ENCODE measurements at places on chromosomes 1 and 21.
A peak's percentile ranks its signal among the peaks of the same experiment; 100 is the strongest.

DNA sequence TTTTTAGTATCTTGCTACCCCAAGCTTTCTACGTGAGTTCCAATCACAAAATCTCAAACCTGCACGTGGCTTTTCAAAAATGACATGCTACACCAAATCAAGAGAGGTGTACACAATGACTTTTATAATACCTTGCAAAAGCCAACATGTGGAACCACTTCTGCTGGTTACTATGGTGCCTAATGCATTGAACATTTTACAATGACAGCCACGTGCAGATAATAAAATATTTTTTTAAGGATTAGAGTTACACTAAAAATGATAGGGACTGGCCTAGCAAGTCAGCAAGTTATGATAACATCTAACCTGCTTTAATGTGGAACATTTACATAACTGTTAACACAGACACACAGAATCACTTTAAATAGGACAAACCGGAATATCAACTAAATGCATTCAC is 30.2 kb downstream of the EYA3 start:
- ATAC-seq = no peak

DNA sequence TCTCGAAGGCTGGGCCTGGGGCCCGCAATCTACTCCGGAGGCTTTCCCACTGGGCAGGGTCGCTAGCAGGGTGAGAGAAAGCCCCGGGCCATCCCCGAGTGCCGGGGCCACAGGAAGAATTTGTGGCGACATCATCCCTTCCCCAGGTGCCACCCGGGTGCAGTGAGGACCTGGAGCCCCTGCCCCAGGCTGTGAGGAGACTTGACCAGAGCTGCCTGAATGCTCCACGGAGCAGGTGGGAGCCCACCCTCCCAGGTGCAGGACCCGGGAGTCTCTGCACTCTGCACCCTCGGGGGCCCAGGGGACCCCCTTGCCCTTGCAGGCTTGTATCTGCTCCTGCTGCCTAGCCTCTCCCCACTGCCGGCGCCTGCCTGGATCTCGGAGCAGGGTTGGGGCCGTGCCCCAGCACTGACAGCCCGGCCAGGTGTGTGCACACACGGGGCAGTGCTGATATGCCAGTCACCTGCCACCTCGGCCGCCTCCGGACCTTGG is 67.5 kb upstream of the RGS7 start:
- no peak for ATAC-seq

GRCh38 chr1:55481634-55482033 is 266.5 kb upstream of the USP24 start:
- ATAC-seq = no peak

GRCh38 chr1:109490934-109491302 is 3.0 kb upstream of the CYB561D1 start:
- ATAC-seq = no peak

DNA sequence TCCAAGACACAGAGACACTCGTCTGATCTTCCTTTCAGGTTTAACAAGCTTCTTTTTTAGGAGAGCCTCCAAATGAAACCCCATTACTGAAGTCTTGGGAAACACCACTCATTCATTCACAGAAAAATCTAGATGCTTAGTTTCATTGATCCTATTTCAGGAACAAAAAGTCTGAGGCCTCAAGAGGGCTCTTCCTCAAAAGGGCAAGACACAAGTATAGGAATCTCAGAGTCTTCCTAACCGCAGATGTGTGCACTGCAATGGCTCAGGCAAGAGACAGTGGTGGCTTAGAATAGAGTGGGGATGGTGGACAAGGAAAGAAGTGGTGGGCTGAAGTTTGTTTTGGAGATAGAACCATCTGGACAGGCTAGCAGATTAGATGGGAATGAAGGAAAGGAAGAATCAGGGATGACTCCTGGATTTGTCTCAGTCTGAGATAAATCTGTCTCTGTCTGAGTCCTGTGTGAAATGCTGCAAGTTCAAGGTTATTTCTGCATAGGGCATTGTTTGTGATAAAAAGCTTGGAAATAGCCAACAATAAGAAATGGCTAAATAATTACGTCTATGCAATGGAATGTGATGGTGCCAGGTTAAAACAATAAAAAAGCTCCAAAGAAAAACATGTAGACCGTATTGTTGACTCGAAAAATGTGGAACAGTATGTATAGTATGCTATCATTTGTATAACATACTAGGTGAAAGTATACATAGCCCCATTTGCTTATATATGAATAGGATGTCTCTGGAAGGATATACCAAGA is 8.9 kb upstream of the CTSE start:
- no peak for ATAC-seq

- ATAC-seq = no peak
These were observed 73.0 kb downstream of the CCDC18 start for GRCh38 chr1:93253516-93253915.

- ATAC-seq = no peak
These were observed 144.5 kb downstream of the TTLL7 start for GRCh38 chr1:83854456-83854855.

DNA sequence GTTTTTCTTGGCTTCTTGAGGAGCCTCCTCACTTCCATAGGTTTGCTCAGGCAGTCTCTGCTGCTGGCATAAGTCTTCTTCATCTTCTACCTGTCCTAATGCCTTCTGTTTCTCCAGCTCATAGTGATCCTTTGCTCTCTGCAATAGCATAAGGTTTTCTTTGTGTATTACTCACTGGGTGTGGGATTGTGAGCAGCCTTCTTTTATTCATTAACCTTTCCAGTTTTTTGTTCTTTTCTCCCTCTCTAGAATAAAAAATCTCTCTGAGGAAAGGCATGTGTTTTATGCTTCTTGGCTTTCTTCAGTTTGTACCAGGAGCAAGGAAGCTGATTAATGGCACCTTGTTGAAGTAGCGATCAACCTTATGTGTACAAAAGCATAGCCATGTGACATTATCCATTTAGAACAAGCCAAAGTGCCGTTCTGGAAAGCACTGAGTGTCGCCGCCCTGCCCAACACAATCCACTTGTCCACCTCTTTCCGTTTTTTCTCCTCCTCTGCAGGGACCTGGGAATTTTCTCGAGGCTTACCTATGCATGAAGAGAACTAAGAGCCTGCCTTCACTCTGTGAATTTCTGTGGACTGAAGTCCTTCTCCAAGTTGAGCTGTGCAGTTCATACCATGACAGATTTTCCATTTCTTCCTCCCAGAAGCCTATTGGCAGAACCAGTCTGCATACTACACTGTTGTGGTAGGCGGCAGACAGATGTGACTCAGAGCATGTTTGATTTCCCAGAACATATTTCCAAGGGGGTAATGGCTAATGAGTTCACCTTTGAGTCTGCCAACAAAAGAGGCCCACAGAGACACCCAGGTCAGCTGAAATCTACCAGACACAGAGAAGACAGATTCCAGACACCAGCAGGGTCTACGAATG is 39.0 kb downstream of the DPT start:
- ATAC-seq = no peak

DNA sequence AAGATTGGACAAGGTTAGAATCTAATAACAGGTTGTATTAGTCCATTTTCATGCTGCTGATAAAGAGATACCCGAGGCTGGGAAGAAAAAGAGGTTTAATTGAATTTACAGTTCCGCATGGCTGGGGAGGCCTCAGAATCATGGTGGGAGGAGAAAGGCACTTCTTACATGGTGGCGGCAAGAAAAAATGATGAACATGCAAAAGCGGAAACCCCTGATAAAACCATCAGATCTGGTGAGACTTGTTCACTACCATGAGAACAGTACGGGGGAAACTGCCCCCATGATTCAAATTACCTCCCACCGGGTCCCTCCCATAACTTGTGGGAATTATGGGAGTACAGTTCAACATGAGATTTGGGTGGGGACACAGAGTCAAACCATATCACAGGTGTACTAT is 22.9 kb upstream of the TTLL7 start:
- ATAC-seq = no peak

- ATAC-seq = no peak
These were observed 10.7 kb downstream of the LEPR start for GRCh38 chr1:65431111-65431705.

DNA sequence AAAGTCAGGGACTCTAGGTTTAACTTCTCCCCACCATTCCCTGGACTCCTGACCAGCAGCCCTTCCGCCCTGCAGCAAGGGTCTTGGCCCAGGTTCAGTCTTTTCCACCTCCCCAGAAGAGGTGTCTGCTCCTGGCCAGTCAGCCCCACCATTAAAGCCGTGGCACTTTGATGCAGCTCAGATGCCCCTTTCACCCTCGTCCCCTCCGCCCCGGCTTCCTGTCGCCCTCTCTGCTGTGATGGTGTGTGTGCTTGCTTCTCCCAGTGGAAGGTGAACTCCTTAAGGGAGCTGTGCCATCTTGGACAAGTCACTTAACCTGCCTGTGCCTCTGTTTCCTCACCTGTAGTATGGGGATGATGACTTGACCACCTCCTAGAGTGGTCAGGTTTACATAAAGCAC is 17.8 kb upstream of the TTC4 start:
- ATAC-seq = no peak

- peak; percentile 46 for ATAC-seq
These were observed 85.9 kb upstream of the ADAM30 start for GRCh38 chr1:119981986-119982815.

- no peak for ATAC-seq
These were observed 90.2 kb downstream of the ESRRG start for GRCh38 chr1:216632980-216633379.

GRCh38 chr21:44711327-44712202 is at the start of gene TSPEAR:
TSPEAR (minus strand) TSS chr21:44711572; CDS start chr21:44711514, 58 bp downstream.
- ATAC-seq = no peak

DNA sequence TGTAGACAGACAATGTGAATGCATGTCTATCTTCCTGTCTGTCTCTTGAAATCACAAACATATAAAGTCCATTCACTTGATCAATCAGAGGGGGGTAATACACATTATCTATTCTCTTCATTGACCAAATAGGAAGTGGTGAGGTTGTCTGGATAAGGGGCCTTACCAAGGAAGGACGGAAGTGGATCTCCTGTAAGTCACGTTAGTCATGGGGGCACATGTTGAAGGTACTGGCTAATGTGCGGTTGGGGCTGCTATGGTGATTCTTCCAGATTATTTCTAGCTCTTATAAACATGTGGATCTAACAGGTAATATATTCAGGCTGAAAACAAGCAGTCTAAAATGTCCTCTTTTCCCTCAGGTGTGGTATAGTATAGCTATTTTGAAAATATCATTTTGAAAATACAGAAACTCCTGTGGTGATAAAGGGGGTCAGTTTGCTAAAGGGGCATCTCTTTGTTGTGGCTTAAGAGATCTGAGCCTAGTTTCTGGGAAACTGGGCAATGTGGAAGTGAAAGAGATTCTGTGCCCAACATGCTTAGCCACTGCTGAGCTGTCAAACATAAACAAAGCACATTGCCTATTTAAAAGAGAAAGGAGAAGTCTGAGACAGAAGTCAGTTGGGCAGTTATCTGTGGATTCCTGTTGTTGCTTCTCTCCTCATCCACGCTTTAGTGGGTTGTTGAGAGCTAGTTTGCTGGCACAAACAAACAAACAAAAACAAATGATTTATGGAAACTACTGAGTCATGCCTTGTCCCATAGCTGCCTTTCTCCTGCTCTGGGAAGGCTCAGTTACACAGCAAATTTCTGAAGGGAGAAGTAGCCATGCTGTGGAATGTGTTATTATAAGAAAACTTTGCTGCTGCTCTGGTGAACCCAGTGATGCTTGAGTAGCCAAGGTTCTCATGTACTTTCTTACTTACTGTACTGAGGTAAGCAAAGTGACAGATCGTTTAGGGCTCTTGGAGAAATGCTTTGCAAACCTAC is 166.9 kb downstream of the HLX start:
- no peak for ATAC-seq

GRCh38 chr1:172883387-172883791 is 167.4 kb downstream of the TNFSF18 start:
- ATAC-seq = peak; percentile 76

GRCh38 chr21:37196847-37197246 is 70.3 kb downstream of the VPS26C start:
- ATAC-seq = no peak

DNA sequence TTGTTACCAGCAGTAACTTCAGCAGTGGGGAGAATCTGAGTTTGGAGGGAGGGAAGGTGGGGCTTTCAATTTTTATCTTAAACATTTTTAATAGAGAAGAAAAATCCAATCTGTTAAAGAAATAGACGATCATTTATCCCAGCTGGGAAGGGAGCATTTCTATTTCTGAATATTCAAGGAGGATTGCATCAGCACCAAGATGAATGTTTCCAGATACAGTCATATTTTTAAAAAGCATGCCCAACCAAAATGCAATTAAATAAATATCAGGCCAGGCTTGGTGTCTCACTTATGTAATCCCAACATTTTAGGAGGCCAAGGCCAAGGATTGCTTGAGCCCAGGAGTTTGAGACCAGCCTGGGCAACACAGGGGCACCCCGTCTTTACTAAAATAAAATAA is 1.7 kb upstream of the ATP1A4 start:
- no peak for ATAC-seq

DNA sequence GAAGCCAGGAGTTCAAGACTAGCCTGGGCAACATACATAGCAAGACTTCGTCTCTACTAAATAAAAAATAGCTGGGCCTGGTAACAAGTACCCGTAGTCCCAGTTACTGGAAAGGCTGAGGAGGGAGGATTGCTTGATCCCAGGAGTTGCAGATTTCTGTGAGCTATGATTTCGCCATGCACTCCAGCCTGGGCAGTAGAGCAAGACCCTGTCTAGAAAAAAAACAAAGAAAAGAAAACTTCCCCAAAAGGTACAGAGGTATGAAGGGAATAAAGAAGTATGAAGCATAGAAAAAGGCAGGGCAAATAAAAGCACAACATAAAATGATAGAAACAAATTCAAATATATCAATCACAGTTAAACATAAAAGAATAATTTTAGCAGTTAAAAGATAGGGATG is 28.7 kb downstream of the RPRD2 start:
- no peak for ATAC-seq

- no peak for ATAC-seq
These were observed 49.8 kb downstream of the PGBD5 start for GRCh38 chr1:230376296-230376695.

DNA sequence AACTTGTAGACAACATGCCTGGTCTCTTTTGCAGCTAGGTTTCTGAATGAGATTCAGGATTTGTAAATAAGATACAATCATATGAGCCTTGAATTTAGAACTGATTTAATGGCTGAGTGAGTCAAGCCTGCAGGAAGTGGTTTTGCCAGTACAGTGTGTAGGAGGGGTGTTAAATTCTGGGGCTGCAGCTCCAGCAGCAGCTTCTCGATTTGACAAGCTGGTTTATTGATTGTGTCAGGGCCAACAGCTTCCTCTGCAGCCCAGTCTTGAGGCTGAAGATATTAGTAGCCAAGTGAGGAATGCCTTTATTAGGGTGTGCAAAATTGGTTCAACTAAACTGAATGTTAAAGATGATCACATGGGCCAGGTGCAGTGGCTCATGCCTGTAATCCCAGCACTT is 11.5 kb upstream of the PLA2G5 start:
- peak; percentile 99 for ATAC-seq

DNA sequence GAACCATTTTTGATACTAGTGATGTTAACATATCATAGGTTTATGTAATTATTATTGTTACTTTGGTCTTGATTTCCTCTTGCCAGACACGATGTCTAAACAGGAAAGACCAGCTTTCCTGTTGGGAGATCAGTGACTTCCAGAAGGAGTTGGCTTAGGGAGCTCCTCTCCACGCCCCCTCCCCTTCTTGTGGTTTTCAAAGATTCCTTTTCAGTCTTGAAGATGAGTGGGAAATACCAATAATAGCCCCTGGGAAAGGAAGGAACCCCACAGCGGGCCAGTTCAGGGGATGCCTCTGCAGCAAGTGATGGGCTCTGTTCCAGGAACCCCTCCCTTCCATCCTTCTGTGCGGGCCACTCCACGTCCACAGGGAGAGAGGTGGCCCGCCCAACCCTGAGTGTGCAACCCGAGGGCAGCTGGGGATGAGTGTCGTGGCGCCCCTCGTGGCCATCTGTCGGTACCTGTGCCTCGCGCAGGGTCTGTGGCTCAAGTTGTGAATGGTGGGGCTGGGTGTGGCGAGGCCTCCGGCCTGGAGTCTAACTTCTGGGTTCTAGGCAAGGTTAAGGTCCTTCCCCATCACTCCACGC is 65.7 kb downstream of the TLR5 start:
- ATAC-seq = no peak

GRCh38 chr1:8910331-8910730 is 31.8 kb upstream of the ENO1 start:
- ATAC-seq = no peak

Measured in activated T-helper 17 cell treated with anti-CD3 and anti-CD28 coated beads, Interleukin-2, amount 50 U/mL, for 72 hours (primary cell).